ENCODE measurements at places on chromosomes 1 and 21. TPM values are rescaled to one million over a fixed set of nuclear protein-coding genes. Genes with fewer than 3 reads are reported as not detected.

GRCh38 chr1:153533689-153534201 lies 2.0 kb downstream of the S100A6 start:
- DNase-seq = peak; percentile 70

Gene VPS72
- 42.6 TPM for total RNA-seq

DNA sequence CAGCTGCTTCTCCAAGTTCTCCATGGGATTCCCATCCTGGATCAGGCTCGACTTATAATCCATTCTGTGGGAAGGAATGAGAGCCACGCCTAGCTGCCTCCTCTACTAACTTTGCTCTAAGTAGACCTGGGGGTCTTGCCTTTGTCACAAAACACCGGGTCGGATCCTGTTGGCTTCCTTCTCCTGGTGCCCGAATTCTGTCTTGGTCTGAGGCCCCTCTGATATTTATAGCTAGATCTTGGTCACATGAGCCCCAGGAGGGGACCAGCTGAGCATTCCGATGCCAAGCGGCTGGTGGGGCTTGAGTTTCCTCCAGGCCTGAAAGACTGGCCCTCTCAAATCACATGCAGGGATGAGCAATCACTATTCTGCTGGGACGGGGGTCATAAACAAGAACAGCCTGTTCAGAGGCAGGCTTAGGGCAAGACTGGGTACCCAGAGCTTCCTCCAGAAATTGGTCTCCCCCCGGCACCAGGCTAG lies at the start of gene TRIM63:
Gene TRIM63 (minus strand): TSS at position 199 of the 480 bp plus-strand sequence. CDS start 136 bp downstream, at position 63.
- DNase-seq = no peak

DNA sequence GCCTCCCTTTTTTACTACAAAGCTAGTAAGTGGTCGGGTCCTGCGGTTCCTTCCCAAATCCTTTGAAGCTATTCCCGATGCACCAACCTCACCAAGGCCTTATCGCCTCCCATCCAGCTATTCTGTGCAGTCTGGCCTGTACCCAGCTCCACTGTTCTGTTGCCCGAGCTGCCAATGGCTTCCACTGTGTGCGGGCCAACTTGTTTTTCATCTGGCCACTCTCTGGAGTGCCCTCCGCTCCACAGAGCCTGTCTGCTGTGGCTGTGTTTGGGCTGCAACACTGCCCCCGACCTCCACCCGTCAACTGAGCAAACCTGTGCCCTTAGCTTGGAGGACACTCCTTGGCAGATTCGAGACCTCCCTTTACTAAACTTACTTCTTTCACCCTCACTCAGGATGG lies 125.0 kb downstream of the KIAA0319L start:
- no peak for DNase-seq

DNA sequence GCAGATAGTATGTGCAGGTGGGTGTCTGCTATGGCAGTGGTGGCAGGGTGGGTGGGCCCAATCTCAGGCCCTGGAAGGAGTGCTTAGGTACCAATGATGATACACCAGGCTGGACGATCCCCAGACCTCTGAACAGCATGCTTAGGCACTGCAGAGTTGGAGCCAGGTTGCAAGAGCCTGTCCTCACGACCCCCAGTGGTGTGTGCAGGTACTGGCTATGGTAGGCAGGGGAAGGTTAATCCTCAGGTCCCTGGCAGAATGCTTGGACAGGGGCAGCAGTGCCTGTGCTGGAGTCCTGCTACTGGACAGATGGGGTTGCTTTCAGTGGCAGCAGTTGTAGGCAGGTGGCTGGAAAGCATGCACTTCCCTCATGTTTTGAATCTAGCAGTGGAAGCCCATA lies 100.5 kb upstream of the NEK7 start:
- no peak for DNase-seq

GRCh38 chr21:42117229-42117966 lies 46.3 kb downstream of the UMODL1 start:
- DNase-seq = peak; percentile 80

Gene PLA2G2D
- not detected for total RNA-seq

GRCh38 chr1:15755646-15756040 lies 3.0 kb upstream of the FBLIM1 start:
- DNase-seq = no peak
